Fibroblast of upper back skin (primary cell): ENCODE measurements at places on chromosomes 12 and 14.
A peak's percentile ranks its signal among the peaks of the same experiment; 100 is the strongest.

DNA sequence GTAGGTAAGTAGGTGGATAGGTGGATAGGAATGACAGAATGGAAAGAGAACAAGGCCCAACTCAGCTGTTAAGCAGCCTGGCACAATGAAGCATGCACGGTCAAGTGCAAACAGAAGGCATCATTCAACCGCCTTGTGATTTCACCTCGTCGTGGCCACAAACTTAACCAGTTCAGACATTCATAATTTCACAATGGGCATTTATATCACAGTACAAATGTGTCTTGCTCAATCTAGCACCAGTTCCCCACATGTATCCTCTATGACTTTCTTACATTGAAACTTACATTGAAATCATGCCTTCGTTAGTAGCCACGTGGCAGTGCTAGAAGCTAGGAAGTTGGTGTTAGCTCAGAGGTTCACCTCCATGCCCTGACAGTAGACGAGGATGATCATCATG, 207.5 kb downstream of the ETV6 start:
- DNase-seq = no peak

- no peak for DNase-seq
Measured at GRCh38 chr12:86265329-86265695, 9.1 kb upstream of the MGAT4C start.

- no peak for DNase-seq
Measured at GRCh38 chr12:118850244-118850825, 131.0 kb upstream of the SRRM4 start.

GRCh38 chr12:9113296-9113986, 2.3 kb downstream of the A2M start:
- no peak for DNase-seq

DNA sequence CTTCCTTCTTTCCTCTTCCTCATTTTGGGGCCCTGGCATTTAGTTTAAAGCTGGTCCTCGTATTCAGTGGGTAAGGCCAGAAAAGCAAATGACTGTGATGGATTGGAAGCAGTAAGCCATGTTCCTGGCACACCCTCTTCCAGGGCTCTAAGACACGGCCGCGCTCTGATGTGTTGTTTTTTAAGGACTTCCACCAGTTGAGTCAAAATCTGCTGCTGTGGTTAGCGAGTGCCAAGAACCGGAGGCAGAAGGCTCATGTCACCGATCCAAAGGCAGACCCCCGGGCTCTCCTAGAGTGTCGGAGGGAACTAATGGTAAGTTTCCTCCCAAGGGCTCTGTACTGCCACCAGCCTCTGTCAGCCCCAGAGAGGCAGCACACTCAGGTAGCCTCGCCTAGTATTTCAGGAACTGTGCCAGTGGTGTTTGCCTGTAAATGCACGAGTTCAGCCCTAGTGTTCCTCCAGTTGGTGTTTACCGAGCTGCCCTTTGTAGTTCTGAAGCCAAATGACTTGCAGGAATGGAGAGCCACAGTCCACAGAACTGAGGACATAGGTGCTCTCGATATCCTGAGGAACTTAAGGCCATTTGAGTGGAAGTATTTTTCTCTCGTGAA, 72.7 kb downstream of the ESR2 start:
- no peak for DNase-seq

- no peak for DNase-seq
Measured at GRCh38 chr14:68459480-68460136, 333.3 kb downstream of the ZFP36L1 start.

GRCh38 chr12:65800937-65801336, 23.3 kb upstream of the HMGA2 start:
- peak; percentile 66 for DNase-seq

- no peak for DNase-seq
Measured at GRCh38 chr14:78788467-78789360, 618.5 kb downstream of the NRXN3 start.

- no peak for DNase-seq
Measured at GRCh38 chr12:4416276-4416675, 29.3 kb downstream of the FGF6 start.

GRCh38 chr12:56010111-56010570, 10.7 kb upstream of the IKZF4 start:
- DNase-seq = no peak

DNA sequence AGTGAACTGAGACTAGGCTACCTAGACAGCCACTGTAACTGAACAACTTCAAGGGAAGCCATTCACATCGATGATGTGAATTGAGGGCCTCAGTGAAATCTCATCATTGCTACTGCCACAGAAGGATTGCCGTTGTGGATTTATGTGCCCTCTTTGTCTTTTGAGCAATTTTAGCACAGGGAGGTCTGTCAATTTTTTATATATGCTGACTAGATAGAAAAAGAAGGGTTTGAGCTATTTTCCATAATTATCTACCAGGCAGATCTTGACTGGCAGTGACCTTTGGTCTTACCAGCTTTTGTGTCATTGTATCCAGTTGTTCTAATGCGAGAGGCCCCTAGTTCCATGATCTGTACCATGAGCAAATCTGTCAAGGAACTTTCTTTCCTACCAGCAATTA, 179.4 kb downstream of the ERC1 start:
- DNase-seq = no peak
